ENCODE measurements at places on chromosomes 5 and 9.

- DNase-seq = no peak
These were observed 66.1 kb downstream of the FBXL17 start for GRCh38 chr5:108315829-108316228.

DNA sequence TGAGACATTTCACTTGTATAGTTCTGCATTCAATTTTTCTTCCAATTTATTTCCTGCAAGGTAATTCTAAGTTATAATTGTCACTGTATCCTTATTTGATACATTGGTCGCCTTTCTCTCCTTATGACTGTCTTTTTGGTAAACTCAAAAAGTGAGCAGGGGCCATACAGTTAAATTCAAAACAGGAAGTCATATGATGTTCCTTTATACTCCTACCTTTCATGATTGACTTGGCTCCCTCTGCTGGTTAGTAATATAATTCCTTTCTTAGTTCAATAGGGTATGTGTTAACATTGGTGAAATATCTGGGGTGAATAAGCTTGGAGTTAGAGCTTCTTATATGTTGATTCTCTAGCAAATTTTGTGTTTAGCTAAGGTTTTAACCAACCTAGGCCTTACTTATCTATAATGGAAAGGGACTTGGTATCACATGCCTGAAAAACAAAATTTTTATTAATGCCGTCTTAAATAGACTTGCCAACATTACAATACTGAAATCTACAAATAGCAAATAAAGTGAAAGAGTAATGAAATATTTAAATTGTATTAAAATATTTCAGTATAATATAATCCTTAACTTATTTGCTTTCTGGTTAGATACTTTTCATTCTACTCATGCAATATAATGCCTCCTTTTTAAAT is 6.0 kb upstream of the NIPBL start:
- DNase-seq = peak; percentile 69

DNA sequence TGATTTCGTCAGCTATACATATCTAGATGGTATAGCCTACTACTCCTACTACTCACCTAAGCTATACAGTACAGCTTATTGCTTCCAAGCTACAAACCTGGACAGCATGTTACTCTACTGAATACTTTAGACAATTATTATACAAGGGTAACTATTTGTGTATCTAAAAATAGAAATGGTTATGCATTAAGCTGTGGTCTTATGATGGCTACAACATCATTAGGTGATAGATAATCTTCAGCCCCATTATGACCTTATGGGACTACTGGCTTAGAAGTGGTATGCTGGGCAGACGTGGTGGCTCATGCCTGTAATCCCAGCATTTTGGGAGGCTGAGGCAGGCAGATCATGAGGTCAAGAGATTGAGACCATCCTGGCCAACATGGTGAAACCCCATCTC is 40.2 kb downstream of the CERT1 start:
- DNase-seq = no peak

DNA sequence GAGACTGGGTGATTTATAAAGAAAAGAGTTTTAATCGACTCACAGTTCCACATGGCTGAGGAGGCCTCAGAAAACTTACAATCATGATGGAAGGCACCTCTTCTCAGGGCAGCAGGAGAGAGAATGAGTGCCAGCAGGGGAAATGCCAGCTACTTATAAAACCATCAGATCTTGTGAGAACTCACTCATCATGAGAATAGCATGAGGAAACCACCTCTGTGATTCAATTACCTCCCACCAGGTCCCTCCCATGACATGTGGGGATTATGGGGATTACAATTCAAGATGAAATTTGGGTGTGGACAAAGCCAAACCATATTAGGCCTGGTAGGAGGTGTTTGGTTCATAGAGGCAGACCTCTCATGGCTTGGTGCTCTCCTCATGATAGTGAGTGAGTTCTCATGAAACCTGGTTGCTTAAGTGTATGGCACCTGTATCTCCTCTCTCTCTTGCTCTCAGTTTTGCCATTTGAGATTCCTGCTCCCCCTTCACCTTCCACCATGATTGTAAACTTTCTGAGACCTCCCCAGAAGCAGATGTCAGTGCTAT is 39.8 kb downstream of the GAPT start:
- no peak for DNase-seq

- DNase-seq = no peak
These were observed 42.9 kb downstream of the MEGF10 start for GRCh38 chr5:127333483-127333882.

DNA sequence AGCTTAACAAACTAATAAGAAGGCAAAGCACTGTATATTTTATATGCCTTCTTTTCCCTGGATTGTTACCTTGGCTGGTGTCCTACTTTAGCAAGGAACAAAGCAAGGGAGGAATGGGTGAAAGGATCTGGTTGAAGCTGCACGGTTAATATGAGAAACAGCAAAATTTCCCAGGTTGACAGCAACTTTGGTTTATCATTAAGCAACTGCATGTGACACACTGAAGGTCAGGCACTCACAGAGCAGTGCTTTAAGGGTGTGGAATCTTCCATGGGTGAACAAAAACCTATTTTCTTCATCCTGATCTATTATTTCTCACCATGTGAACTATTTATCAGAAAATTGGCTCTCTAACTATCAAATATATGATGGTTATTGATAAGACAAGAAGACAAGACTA is 109.0 kb upstream of the ATP10B start:
- DNase-seq = no peak

- no peak for DNase-seq
These were observed 24.4 kb downstream of the CYFIP2 start for GRCh38 chr5:157290156-157290980.

DNA sequence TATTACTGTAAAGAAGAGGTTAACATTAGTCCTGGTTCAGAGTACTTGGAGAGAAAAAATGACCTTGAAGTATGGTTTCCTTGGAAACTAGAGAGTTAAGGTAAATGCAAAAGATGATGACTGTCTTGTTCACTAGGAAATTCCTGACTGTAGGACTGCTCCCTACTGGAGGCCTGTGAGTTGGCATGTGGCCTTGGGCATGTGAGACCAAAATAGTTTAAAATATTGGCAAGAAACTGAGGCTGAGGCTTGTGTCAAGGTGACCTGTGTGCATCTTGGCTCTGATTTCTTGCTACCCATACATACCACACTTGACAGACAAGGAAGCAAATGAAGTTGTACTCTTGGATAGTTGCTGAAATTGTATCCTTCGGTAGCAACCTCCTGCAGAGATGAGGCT is 96.5 kb downstream of the TARS1 start:
- no peak for DNase-seq

DNA sequence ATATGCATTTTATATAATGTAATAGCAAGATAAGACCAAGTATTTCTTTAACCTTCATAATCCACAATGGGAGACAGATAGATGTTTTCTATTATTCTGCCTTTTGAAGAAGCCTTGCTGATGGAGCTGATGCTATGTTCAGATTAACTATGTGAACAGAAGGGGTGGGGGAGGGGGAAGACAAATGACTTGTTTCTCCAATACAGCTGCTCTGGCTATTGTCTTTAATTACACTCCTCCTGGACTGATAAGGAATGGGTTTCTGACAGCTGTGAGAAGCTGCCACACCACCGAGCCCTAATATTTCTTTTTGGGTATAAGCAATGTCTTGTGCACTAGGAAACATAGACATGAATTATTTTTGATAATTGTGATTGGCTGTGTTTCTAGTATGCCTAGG is 62.0 kb downstream of the CAVIN4 start:
- DNase-seq = no peak

DNA sequence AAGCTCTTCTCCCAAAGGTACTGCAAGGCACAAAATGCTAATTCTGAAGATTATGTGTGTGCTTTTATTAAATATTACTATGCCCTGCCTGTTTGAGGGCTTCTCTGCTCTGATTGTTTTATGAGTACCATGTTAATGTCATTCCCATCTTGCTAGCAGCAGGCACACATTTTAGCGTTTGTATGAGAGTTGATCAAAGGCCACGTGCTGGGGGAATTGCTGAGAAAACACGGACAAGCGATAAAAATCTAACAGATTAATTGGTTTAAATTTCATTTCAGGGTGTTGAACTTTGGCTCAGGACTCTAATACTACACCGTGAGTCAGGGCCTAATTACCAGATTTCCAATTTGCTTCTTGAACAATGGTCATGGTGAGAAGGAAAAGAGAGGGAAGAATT is 298.4 kb downstream of the EBF1 start:
- peak; percentile 70 for DNase-seq

- peak; percentile 30 for DNase-seq
These were observed 138.5 kb downstream of the MPDZ start for GRCh38 chr9:13140843-13141592.

DNA sequence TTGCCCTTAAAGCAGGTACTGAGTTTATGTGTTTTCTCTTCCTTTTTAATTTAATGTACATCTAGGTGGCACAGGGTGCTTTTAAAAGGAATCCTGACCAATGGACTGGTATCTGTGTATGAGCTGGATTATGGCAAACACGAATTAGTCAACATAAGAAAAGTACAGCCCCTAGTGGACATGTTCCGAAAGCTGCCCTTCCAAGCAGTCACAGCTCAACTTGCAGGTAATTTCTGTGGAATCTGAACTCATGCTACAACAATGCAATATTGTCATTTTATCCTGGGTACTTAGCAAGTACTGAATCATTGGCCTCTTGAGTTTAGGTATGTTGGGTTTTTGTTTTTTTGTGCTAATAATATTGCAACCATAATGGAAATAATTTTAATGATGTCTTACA is 14.4 kb upstream of the TMOD1 start:
- DNase-seq = no peak

GRCh38 chr5:53378590-53379247 is 101.7 kb upstream of the FST start:
- no peak for DNase-seq

Data from NCI-H1092 treated with DMSO at 0.1 percent for 48 hours (cell line).